ENCODE measurements at places on chromosomes 3 and 15.
A peak's percentile ranks its signal among the peaks of the same experiment; 100 is the strongest.

GRCh38 chr3:194749631-194750490 is 64.2 kb downstream of the FAM43A start:
- DNase-seq: no peak

- no peak for DNase-seq
These were observed 71.3 kb downstream of the CPN2 start for GRCh38 chr3:194279701-194280360.

DNA sequence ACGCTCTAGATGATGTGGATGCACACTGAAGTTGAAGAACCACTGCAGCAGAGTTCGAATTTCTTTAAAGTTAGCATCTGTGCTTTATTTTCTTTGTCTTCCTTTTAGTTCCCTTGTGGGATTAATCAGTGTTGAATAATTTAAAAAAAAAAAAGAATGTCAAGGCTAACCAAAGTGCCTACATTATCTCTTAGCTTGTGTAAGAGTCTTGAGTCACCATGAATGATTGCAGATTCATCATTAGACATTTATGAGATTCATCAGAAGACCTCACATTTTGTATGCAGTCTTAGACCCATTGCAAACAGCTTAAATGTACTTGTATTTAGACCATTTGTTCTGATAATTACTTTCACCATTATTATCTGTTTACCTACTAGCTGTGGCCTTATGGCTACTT is 182.2 kb downstream of the FNDC3B start:
- DNase-seq: no peak

GRCh38 chr15:72472992-72473610 is 1.0 kb upstream of the ARIH1 start:
- no peak for DNase-seq

DNA sequence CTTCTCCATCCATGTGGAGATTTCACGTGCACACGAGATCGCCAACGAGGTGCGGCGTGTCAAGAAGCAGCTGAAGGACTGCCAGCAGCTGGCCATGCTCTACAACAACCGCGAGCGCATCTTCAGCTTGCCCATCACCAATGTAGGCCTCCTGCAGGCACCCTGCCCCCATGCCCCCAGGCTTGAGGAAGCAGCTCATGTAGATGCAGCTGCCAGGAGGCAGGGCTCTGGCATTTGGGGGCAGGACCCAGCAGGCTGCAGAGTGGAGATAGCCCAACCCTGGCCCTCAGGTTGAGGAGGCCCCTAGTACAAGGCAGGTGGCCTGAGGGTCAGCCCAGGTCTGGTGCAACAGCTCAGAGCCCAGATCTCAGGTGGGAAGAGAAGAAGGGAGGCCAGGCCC is 36.4 kb downstream of the DNAH1 start:
- no peak for DNase-seq

DNA sequence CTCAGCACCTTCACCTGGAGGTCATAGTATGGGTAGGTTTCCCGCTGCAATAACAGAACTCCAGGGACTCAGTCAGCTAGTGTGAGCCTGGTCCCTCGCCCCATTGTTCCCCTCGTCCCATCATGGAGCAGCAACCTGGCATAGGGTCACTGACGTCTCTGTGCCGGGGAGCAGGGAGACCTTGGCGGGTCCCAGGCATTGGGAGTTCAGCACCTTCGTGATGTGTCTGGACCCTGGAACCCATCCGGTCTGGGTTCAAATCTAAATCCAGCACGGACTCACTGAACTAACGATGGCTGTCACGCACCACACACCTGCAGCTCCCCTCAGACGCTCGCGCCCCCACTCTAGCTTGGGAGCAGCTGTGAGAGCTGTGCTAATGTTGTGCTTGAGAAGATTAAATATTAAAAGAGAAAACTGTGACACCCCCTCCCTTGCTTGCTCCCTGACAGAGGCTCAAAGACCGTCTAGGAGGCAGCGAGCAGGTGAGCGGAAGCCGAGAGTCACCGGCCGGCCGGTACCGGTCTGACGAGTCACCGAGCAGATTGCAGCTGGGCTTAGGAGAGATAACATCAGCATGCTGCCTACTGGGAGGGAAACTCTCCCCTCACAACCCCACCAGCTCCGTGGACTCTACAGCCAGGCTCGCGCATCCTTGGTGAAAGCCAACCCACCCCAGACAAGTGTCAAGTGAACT is 742 bp downstream of the PLA2G4F start:
- DNase-seq: no peak

GRCh38 chr3:158352551-158352950 is 218.4 kb upstream of the MLF1 start:
- no peak for DNase-seq

GRCh38 chr3:161913786-161914389 is 417.3 kb downstream of the OTOL1 start:
- DNase-seq: no peak

DNA sequence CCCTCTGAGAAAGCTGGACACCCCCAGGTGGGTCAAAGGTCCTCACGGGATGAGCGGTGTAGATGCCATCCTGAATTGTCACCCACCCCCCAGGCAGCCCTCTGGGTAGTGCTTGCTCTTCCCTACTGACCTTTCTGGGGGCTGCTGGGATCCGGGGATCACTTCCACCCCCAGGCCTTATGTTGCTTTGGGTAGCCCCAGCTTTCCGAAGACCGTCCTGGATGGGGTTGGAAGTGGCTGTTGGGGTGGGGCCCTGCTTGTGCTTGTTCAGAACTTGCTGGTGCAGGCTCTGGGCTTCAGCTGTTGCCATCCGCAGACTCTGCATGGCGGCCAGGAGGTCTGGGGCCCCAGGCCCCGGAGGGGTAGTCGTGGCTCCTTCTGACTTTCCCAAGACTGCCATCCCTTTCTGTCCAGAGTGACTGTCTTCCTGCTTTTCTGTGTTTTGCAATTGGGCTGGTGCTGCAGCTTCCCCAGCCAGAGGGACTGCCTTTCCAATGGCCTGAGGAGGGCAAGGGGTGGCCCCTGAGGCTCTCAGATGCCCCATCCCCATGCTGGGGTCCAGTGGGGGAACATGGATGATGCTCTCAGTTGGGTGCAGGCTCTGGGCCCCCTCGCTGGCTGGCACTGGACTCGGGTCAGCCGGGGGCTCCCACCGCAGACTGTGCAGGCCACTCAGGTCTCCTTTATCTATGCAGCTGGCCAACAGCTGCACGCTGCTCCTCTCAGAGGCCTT is 6.3 kb downstream of the XIRP1 start:
- DNase-seq: no peak

DNA sequence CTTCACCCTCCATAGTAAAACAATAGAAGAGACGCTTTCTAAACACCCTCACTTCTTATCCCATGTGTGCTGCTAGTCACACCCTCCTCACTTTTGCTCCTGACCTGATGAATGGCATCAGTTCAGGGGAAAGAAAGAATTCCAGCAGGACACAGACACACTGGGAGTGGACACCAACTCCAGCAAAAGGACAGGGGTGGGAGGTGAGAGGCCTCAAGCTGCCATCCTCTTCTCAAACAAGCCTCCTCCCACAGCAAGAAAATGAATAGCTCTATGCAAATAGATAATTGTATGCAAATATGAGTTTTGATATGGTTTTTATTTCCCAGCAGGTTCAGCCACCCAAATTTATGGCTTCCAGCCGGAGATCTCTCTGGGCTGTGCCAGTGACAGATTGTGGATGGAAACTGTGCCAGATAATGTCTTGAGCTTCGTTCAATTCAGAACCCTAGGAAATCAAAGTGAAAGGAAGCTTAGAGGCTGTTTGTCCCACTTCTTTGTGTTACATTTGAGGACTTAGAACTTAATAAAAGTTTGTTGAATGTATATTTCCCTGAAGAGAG is 209.3 kb upstream of the PPP2R3A start:
- no peak for DNase-seq

DNA sequence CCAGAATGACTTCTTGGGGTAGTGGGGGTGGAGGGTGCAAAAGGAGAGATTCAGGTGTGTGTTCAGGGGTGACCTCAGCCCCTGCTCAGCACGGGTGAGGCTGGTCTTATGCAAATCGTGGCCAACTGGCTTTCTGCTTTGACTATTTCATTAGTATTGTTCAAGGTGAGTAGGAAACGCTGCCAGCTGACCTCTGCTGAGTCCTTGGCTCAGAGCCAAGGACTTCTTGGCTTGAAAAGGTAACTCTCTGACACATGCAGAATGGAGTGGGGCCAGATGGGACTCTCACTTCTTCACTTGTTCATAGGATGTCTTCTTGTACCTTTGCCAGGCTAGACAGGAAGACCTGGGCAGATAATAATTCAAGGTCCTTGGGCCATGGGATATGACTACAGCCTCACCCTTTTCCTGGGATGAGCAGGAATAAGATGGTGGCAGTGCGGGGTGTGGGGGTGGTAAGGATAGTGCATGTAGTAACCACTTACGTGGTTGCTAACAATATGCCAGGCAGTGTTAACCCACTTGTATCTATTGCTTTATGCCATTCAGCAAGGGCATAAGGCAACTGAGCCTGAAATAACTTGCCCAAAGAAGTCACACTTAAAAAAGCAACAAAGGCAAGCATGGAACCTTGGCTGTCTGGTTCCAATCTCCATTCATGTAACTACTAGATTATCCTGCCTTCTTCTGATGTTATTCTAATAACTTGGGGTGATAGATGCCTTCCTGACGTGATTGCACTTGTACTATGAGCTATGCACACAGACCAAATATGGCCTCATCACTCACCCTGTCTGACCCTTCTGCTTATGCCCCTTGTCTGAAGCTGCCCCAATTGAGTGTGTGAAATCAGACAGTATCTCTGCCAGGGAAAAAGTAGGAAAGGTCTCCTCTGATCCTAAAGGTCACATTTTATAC is 193.1 kb downstream of the NR1D2 start:
- DNase-seq: no peak

GRCh38 chr15:72751751-72752455 is 31.7 kb downstream of the ADPGK start:
- no peak for DNase-seq

DNA sequence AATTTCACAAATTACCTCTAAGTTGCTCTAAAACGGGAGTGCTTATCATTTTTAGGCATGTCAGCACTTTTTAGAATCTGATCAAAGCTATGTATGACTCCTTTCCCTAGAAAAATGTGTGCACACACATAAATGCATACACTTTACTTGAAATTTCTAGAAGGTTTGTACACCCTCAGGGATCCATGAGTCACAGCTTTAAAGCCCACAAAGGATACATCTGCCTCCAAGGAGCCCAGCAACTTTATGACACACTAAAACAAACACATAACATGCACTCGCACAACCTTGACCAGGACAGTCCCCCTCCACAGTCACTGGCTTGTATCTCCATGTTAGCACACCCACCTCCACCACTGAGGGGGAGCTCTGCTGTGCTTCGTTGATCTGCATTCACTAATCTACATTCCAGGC is 722.0 kb upstream of the CFAP20DC start:
- no peak for DNase-seq

DNA sequence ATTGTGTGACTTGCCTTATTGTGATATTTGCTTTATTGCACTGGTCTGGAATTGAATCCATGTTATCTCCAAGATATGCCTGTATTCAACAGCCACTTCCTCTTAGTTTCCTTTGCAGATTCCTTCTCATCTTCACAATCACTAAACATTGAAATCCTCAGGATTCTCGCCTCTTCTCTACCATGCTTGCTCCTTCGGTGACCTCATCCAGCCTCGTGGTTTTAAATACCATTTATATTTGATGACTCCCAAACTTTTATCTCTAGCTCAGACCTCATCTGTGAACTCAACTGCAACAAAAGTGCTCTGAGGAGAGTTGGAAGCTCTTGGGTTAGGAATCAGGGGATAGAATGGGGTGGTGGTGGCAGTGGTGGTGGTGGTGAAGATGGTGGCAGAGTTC is 19.9 kb downstream of the POLR2M start:
- no peak for DNase-seq

DNA sequence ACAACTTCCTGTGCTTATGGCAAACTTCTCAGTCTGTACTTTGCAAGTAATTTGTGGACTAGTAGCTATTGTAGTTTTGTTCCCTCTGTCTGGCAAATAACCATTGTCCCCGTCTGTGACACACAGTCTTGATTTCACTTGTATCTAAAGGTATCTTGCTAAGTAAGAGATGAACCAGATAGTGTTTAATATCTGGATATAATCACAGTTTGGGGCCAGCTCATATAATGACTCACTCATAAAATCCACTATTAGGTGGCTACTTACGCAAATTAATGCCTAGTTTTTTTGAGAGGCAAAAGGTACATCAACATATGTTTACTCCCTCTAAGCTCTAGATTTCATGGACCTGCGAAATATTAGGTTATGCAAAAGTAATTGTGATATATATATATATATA is 30.4 kb downstream of the VGLL3 start:
- DNase-seq: no peak

DNA sequence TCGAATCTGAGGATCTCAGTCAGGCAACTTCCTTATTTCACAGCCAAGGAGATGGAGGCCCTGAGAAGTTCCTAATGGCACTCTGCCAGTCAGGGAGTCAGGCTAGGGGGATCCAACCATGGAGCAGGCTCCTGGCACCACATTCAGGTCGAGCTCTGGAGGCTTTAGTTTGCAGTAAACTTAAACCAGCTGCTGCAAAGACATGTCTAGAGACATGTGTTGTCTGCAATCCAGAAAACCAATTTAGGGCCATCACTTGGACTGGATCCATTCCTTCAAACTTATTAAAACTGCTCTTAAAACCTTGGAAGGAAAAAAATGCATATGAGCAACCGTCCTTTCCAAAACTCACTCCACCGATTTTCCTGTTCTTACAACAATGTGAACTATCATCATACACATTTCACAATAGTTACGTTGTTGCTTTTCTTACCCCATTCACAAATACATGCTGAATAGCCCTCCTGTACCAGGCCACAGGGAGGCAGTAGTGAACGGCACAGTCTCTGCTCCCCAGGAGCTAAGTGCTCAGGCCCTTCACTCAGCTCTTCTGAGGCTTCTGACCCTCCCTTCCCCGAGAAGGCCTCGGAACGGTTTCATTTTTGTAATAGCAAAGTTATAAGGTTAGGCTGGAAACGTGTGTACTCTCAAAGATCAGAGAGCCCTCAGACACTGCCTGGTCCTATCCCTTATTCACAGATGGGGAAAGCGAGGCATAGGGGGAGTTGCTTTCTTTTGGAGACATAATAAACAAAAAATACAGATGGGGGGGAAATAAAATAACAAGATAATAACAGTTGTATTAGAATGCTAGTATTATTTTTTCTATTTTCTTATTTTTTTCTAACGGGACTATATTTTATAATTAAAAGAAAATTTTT is 20.1 kb downstream of the RFT1 start:
- DNase-seq: peak; percentile 19

DNA sequence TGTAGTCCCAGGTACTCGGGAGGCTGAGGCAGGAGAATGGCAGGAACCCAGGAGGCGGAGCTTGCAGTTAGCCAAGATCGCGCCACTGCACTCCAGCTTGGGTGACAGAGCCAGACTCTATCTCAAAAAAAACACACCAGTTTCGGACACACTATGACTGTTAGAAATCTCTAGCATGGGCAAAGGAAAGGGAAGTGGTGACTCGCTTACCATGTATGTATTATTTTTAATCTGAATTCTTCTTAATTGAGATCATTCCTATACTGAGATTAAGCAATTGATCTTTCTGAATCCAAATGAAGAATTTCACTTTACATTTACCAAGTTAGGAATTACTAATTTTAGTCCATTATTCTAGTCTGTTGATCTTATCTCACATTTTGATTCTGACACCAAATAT is 459.2 kb upstream of the ALCAM start:
- no peak for DNase-seq

All from activated T-cell treated with anti-CD3 and anti-CD28 coated beads, Interleukin-2, amount 50 U/mL, for 4 hours (primary cell).